Stimulated activated CD4-positive, alpha-beta T cell treated with anti-CD3 and anti-CD28 coated beads, Interleukin-1b, Interleukin-23, amount 100 ng/mL, for 4 hours (primary cell): ENCODE measurements at places on chromosomes 3 and 15.

GRCh38 chr3:51874411-51874810, 990 bp downstream of the IQCF5 start:
- DNase-seq: no peak

DNA sequence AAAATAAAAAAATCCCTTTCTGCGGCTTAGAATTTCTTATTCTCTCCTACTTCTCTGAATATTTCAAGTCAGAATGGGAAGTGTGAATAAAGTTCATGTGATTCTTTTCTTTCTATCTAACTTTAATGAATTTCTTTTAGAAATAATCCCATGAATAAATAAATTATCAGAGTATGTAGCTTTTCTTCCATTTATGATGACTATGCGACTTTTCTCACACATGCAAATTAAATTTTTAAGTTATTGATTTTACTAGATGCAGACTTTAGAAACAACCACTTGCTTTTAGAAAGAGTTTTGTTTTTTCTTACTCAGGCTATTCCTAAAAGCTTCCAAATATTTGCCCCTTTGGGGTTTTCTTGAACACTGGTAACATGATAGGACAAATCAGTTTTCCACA, 477.7 kb upstream of the AGTR1 start:
- no peak for DNase-seq

DNA sequence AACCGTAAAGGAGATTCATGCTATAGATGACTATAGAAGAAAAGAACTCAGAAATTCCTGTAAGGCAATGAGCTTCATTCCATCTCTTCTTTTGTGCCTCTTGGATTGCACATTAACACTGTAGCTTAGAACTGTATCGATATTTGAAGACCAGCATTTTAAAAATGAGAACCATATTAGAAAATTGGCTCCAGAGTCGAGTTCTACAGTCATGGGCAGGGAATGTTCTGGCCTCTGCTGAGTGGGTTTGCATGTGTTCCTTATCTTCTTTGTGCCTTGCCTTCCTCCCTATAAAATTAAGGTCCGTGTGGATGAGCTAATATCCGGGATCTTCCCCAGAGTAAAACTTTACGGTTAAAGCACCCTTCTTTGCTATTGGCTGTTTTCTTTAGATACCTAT, 77.4 kb upstream of the PLCL2 start:
- DNase-seq: no peak

- DNase-seq: no peak
Measured at GRCh38 chr15:37101980-37102304, 1.6 kb upstream of the MEIS2 start.

DNA sequence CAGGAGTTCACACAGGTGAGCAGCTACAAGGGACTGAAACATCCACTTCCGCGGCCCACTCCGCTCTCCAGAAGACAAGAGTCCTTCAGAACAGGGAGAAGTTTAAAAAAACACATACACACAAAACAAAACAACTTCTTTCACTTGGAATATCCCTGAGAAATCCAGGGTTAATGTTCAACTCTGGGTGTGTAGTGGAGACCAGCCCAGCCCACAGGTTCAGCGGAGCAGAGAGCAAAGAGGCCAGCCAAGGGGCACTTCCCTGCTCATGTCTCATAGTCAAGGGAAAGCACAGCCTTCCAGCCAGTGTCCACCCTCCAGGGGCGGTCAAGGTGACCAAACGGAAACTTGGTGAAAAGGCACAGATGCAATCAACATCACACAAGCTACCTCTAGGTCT, 41.6 kb downstream of the WNT5A start:
- no peak for DNase-seq
